ENCODE measurements at places on chromosomes 2 and 18.

- no peak for DNase-seq
These were observed 214.0 kb upstream of the NT5C1B start for GRCh38 chr2:18803141-18803939.

GRCh38 chr18:35406666-35407065, 29.5 kb upstream of the ZNF396 start:
- no peak for DNase-seq

DNA sequence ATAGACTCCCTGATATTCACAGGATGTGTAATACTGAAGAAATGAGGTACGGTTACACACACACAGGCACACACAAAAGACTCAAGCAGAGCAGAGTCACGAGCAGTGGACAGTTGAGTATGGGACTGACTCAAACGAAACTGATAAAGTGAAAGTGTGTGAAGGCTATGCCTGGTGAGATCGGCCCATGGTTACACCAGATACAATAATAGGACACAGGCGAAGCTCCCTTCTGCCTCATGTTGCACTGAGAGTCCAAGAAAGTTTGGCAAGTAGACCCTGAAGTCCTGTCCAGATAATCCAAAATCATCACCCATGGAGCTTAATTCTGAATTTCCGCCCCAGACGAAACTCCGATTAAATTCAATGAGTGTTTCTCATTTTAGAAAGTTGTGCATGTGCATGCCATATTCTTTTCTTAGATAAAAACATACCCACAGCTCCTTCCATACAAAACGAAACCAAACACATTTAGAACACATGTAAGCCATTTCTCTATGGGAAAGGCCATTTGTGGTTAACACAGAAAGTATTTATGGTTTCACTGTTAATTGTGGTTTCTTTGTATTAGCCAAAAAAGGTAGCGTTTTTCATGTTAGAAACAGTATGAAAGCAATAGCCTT, 567.6 kb downstream of the PLCL1 start:
- DNase-seq: no peak

DNA sequence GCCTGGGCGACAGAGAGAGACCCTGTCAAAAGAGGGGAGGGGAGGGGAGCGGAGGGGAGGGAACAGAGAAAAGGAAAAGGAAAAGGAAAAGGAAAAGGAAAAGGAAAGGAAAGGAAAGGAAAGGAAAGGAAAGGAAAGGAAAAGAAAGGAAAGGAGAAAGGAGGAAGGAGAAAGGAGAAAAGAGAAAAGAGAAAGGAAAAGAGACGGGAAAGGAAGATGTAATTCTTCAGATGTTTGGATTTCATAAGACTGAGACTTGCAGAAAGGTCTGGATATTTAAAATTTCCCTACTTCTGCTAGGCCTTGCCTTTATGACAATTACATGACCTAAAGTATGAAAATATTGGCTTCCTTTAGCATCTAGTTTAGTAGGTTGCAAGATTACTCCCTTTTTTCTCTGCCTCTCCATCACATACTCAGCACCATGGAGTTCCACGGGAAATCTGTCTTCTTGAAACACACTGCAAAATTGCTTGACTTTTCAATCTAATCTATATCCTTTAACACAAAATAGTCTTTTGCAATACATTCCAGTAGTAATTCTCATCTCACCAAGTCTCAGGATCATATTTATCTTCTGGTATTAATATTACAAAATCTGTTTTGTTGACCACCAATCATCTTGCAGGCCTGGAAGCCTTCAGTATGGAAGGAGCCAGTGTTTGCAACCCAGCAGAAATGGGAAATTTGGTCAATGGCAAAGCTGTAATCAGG, 383.5 kb downstream of the ZEB2 start:
- no peak for DNase-seq

DNA sequence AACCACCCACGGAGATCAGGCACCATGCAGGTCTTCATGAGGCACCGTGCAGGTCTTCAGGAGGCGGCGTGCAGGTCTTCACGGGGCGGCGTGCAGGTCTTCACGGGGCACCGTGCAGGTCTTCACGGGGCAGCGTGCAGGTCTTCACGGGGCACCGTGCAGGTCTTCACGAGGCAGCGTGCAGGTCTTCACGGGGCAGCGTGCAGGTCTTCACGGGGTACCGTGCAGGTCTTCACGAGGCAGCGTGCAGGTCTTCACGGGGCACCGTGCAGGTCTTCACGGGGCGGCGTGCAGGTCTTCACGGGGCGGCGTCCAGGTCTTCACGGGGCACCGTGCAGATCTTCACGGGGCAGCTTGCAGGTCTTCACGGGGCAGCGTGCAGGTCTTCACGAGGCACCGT, 350.4 kb upstream of the PKDCC start:
- no peak for DNase-seq

GRCh38 chr18:79738041-79738461, 58.4 kb downstream of the CTDP1 start:
- no peak for DNase-seq

- DNase-seq: no peak
These were observed 152.4 kb downstream of the TDRD15 start for GRCh38 chr2:21276163-21276562.

DNA sequence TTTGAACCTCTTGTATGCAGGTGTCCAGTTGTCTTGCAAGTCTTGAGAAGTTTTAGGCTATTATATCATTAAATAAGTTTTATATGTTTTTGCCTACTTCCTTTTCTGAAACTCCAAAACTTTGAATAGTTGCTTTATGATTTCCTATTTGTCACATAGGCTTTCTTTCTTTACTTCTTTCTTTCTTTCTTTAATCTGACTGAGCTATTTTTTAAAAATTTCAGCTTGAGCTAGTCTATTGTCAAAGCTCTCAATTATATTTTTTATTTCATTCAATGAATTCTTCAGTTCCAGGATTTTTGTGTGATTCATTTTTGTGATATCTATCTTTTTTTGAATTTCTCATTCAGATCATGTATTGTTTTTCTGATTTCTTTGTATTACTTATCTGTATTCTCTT, 102.1 kb upstream of the TMEM178A start:
- no peak for DNase-seq

DNA sequence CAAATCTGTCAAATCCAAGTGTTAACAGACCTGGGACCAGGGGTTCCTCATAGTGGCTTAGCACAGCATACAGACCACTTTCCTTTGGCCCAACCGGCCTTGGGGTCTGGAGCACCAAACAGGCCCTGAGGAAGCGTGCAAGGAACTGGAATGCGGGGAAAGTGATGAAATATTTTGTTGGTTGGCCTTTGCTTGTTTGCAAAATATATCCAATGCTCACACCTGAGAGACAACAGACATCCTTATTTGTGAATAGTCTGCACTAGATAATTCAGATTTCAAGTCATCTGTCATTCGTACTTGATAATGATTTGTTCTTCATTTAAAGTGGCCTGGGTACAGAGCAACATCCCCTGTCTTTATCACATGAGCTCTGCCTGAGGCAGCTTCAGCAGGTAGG, 43.5 kb downstream of the ABCG8 start:
- no peak for DNase-seq

GRCh38 chr18:6807515-6808257, 78.2 kb downstream of the ARHGAP28 start:
- DNase-seq: no peak

- DNase-seq: no peak
These were observed 214.2 kb upstream of the RAB6C start for GRCh38 chr2:129765326-129765677.

GRCh38 chr18:7945882-7946281, 378.8 kb downstream of the PTPRM start:
- DNase-seq: no peak

GRCh38 chr18:79582978-79583377, 96.6 kb upstream of the CTDP1 start:
- no peak for DNase-seq

Measured in stimulated activated naive CD4-positive, alpha-beta T cell treated with Interleukin-2 at 50 U/mL for 16 hours (primary cell).